ENCODE measurements at places on chromosomes 2 and 18. TPM values are rescaled to one million over a fixed set of nuclear protein-coding genes. Genes with fewer than 3 reads are reported as not detected.

TTN gene
- 9.5 TPM for total RNA-seq

ATP6V1C2 gene
- total RNA-seq: not detected

EMILIN1 gene
- total RNA-seq: 20.7 TPM

GALNT5 gene
- not detected for total RNA-seq

GPR75 gene
- 1.3 TPM for total RNA-seq

ANKRD30B gene
- not detected for total RNA-seq

DTNB gene
- total RNA-seq: 9.5 TPM

ANKRD53 gene
- 0.54 TPM for total RNA-seq

DCDC2C gene
- not detected for total RNA-seq

KCNG2 gene
- total RNA-seq: not detected

FASTKD1 gene
- total RNA-seq: 11.6 TPM

TUBA4B gene
- 0.27 TPM for total RNA-seq

COL5A2 gene
- total RNA-seq: 8.2 TPM

SLC19A3 gene
- total RNA-seq: 17.1 TPM

MROH2A gene
- total RNA-seq: 1.7 TPM

ZSWIM2 gene
- not detected for total RNA-seq

NCKAP5 gene
- 3.6 TPM for total RNA-seq

NLRC4 gene
- 1.1 TPM for total RNA-seq

SLC66A3 gene
- total RNA-seq: 8.5 TPM

BMP10 gene
- total RNA-seq: 4.5 TPM

PIEZO2 gene
- total RNA-seq: 11.1 TPM

PSME4 gene
- 28.1 TPM for total RNA-seq

GTF2A1L gene
- not detected for total RNA-seq

TSPYL6 gene
- total RNA-seq: not detected

Data from right lobe of liver (tissue), 6 donors.